Sigmoid colon (tissue), 7 donors: ENCODE measurements at places on chromosomes 2 and 18. TPM values are rescaled to one million over a fixed set of nuclear protein-coding genes. Genes with fewer than 3 reads are reported as not detected.

GRCh38 chr18:60176259-60176658 lies 196.3 kb downstream of the MC4R start:
- no peak for DNase-seq

EDAR gene
- not detected for total RNA-seq

VAMP5 gene
- 51.2 TPM for total RNA-seq

OTX1 gene
- total RNA-seq: not detected

- DNase-seq: no peak
These were observed 113.6 kb downstream of the ALPK2 start for GRCh38 chr18:58515175-58515775.

CDH20 gene
- total RNA-seq: under 0.01 TPM

GRCh38 chr2:28407976-28408690 lies 15.5 kb downstream of the FOSL2 start:
- peak; percentile 46 for DNase-seq

DNA sequence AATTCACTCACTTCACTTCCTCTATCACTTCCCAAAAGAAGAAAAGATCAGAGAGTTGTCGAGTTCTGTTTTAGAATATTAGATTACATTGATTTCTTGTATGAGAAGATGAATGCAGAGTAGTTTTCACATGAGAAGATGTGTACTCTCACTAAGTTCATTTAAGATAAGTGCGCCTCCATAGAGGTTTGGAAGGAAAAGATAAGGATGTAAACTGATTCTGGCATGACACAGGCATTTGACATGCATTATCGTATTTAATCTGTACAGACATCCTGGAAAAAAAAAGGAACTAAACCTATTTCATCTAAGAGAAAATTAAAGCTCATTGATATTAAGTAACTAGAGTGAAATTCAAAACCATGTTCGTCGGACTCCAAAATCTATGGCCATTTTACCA lies 152.2 kb upstream of the CRIM1 start:
- no peak for DNase-seq

GRCh38 chr2:69453475-69454129 lies 16.4 kb upstream of the NFU1 start:
- no peak for DNase-seq

SNTG2 gene
- total RNA-seq: 5.2 TPM

LINC00305 gene
- not detected for total RNA-seq

DOK6 gene
- 0.95 TPM for total RNA-seq

DNA sequence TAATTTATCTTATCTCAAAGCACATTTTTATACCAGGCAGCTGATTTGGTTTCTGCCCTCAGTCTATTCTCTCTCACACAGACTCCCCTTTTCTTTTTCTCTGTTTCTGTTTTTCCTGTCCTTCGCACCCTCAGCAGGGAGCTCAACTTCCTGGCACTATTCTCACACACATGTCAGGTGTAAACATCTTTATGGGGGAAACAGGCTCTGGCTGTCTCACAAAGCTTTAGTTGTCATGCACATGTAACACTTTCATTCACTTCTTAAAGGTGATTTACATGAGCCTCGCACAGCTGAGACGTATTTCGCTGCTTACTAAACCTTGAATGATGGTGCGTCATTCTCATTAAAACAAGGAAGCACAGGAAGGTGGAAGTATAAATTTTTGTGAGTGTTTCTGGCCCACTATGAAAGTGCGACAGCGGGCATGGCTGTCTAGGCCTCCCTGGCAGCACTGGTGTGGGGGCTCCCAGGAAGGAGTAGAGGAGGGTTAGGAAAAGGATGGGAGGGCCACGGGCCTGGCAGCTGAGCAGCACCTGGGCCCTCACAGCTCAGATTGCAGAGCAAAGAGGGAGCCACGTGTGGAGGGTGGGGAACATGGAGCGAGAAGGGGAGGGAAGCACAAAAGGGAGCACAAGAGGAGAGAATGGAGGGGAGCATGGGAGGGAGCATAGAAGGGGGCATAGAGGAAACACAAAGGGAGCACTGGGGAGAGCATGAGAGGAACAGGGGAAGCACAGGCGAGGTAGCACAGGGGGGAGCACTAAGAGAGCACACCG lies 46.2 kb upstream of the SNTG2 start:
- no peak for DNase-seq

LYG2 gene
- total RNA-seq: not detected

CDK15 gene
- total RNA-seq: 0.49 TPM

DNA sequence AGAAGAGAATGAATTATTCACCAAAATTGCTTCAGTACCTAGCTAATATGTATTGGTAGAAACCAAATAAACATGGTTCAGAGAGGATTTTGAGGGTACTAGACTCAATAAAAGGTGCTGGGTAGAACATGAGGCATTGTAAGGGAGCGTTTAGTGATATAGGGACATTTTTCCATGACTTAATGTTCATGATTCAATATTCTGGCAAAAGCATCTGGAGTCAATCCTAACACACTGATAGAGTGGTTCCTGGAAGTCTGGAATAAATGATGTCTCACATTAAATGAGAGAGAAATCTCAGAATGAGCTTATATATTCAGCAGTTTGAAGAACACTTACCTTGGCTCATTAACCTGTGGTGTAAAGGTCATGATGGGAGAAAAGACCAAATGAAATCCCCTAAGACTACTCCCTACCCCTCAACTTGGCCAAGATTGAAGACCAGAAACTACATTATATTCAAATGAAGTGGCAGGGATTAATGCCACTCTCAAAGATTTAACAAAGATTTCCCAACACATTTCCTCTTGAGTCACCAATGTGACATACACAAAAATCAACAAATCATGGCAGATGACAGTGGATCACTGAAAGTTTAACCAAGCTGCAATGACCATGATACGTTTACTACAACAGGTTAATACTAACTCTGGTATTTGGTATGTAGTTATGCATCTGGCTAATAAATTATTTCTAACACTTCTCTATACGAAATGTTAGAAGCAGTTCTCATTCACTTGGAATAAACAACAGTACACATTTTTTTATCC lies 309.5 kb downstream of the SATB2 start:
- DNase-seq: no peak

IL36G gene
- total RNA-seq: not detected

DNA sequence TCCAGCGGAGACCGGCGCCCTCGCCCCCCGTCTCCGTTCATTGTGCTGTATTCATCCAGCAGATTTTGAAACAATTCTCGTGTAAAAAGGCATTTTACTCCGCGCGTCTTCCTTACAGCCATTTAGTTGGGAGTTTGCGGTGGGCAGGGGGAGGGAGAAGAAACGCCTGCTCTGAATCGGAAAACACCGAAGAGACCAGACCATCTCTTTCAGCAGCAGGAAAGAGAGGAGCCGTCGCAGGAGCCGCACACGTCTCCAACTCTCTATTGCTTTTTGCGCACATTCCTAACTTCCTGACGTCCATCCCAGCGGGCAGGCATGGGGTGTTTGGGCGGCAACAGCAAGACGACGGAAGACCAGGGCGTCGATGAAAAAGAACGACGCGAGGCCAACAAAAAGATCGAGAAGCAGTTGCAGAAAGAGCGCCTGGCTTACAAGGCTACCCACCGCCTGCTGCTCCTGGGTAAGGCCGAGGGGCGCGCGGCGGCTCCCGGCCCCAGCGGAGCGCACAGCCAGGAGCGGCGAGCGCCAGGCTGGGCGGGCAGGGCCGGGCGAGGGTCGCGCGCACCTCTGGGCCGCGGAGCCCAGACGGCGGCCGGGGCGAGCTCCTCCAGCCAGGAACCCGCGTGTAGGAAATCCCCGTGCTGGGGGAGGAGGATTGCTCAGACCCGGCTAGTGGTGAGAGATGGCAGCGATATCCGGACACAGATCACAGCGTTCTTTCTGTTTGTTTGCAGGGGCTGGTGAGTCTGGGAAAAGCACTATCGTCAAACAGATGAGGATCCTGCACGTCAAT lies 63.2 kb downstream of the GNAL start:
- no peak for DNase-seq

DNA sequence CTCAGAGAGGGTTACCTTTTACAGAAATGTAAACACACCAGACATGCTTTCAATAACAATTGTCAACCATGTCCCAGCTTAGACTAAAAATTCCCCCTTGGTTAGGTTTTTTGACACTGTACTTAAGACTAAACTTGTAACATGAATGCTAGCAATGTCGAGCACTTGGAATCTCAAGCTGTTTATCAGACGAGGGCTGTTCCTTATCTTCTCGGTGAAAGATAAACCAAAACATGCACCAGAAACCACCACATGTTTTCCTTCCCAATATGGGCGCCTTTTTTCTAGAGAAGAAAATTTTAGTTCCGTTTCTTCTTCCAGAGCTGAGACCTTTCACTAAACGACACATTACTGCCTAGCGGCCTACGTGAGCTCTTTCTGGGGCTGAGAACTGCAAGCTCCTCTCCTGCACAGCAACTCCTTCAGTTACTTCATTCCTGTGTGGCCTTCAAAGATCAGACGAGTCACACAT lies 42.4 kb upstream of the ACKR3 start:
- DNase-seq: no peak

- no peak for DNase-seq
These were observed 30.1 kb upstream of the CTAGE1 start for GRCh38 chr18:22447792-22448191.

DNA sequence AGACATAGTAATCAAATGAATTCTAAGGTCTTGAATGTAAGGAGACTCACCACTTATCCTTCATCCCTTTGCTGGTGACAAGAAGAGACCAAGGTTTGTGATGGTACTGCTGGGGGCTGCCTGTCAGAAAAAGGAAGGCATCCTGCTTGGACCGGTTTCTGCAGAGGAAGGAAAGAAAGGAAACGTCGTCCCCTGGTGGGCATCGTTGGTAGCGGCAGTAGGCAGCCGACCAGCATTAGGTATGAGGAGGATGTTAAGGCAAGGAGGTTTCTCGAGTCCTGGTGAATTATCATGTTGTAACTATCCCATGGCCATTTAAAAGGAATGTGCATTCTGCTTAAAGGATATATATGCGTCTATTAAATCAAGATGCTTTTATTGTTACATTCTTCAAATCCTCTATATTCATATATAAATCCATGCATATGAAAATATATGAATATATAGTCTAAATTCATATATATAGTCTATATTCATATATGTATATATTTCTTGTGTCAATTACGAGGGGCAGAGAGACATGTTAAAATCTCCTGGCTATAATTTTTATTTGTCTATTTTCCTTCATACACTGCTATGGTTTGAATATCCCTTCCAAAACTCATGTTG lies 94.4 kb upstream of the TGFA start:
- no peak for DNase-seq

DNA sequence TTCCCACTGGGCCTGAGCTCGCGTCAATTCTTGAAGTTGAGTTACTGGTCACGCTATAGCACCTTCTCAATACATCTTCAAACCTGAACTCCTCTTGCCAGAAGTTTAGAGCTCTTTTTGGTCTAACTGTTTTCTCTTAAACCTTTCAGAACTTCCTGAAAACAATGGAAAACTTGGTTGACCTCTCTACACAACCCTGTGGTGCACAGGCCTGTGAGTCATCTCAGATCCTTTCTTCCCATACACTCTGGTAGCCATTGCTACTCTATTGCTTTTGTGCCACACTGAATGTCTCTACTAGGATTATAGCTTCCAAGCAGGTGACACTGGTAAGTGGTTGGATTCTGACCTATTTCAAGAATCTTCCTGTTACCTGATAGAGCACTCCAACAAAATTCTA lies 321.5 kb upstream of the FSIP2 start:
- DNase-seq: no peak

DSG2 gene
- total RNA-seq: 1.8 TPM

- no peak for DNase-seq
These were observed 289.6 kb downstream of the SOCS6 start for GRCh38 chr18:70578480-70578879.

KCNIP3 gene
- 23.8 TPM for total RNA-seq

EML4 gene
- 23.8 TPM for total RNA-seq

GRCh38 chr2:195498176-195498575 lies 158.8 kb upstream of the SLC39A10 start:
- no peak for DNase-seq

NEDD4L gene
- 52.0 TPM for total RNA-seq
